T-helper 2 cell treated with Interferon-gamma antibody and Interleukin-4, amounts not matched to agents 100 ng/mL and 5 ng/mL, for 36 hours (primary cell): ENCODE measurements at places on chromosomes 12 and 14. TPM values are rescaled to one million over a fixed set of nuclear protein-coding genes. Genes with fewer than 3 reads are reported as not detected.

The FIGNL2 gene
- 0.25 TPM in 2 replicates for total RNA-seq

The RAB35 gene
- 87.2 and 90.3 TPM in 2 replicates for total RNA-seq

The DDN gene
- total RNA-seq = 0.16 and 0.23 TPM in 2 replicates

The KITLG gene
- 0.16 TPM in 1 of 2 replicates, not detected in the other for total RNA-seq

The ART4 gene
- total RNA-seq = not detected in 2 replicates

The NR1H4 gene
- total RNA-seq = not detected in 2 replicates

The TMEM119 gene
- total RNA-seq = 0.30 and 0.41 TPM in 2 replicates

The RFLNA gene
- total RNA-seq = not detected in 2 replicates

The TMBIM6 gene
- total RNA-seq = 442 and 445 TPM in 2 replicates

The CELA1 gene
- total RNA-seq = 0.16 TPM in 1 of 2 replicates, not detected in the other

The AQP2 gene
- total RNA-seq = not detected in 2 replicates

The PTPRO gene
- 3.5 and 4.0 TPM in 2 replicates for total RNA-seq

The CFAP54 gene
- total RNA-seq = 0.16 and 0.30 TPM in 2 replicates

The ERBB3 gene
- total RNA-seq = 0.84 and 1.3 TPM in 2 replicates

The OTOGL gene
- not detected in 2 replicates for total RNA-seq

The SSPN gene
- not detected in 2 replicates for total RNA-seq

The IAPP gene
- total RNA-seq = not detected in 2 replicates

The PRB2 gene
- total RNA-seq = not detected in 2 replicates

The IL31 gene
- not detected in 2 replicates for total RNA-seq

The SSTR1 gene
- total RNA-seq = not detected in 2 replicates

The ANKS1B gene
- 0.52 and 0.86 TPM in 2 replicates for total RNA-seq

The ADAMTS20 gene
- not detected in 2 replicates for total RNA-seq

The HNF1A gene
- not detected in 2 replicates for total RNA-seq

The SYT1 gene
- not detected in 2 replicates for total RNA-seq

The TTC9 gene
- 13.1 and 13.6 TPM in 2 replicates for total RNA-seq

The EID3 gene
- total RNA-seq = 9.0 and 9.3 TPM in 2 replicates

The ZNF140 gene
- 13.6 and 14.9 TPM in 2 replicates for total RNA-seq

The HSP90AA1 gene
- 771 and 780 TPM in 2 replicates for total RNA-seq

The RPL10L gene
- total RNA-seq = not detected in 2 replicates

The RNF212B gene
- total RNA-seq = not detected in 2 replicates

The ASCL1 gene
- total RNA-seq = not detected in 2 replicates

The PDE3A gene
- total RNA-seq = not detected in 2 replicates

The LRRC43 gene
- not detected in 2 replicates for total RNA-seq

The CNTN1 gene
- not detected in 2 replicates for total RNA-seq

The NUDT4 gene
- 38.1 and 42.9 TPM in 2 replicates for total RNA-seq

The MIPOL1 gene
- not detected in 2 replicates for total RNA-seq

The CDKN1B gene
- total RNA-seq = 89.3 and 90.8 TPM in 2 replicates

The HOXC13 gene
- not detected in 2 replicates for total RNA-seq

The PRH2 gene
- not detected in 2 replicates for total RNA-seq
